MCF 10A (cell line): ENCODE measurements at places on chromosomes 12 and 14. TPM values are rescaled to one million over a fixed set of nuclear protein-coding genes. Genes with fewer than 3 reads are reported as not detected.

- H3K27me3 ChIP-seq: no peaks in the 10 kb centered on the region
- peaks cover 6% of the 10 kb centered on the region for H3K4me1 ChIP-seq
- DNase-seq: peak; percentile 12
- no peak overlapping the region for H3K4me3 ChIP-seq
- no peaks in the 10 kb centered on the region for H3K36me3 ChIP-seq
- H3K27ac ChIP-seq: no peak overlapping the region
Measured at GRCh38 chr14:37093364-37093763, 79.0 kb downstream of the SLC25A21 start.

Gene NPFF
- total RNA-seq: not detected in 2 replicates

DNA sequence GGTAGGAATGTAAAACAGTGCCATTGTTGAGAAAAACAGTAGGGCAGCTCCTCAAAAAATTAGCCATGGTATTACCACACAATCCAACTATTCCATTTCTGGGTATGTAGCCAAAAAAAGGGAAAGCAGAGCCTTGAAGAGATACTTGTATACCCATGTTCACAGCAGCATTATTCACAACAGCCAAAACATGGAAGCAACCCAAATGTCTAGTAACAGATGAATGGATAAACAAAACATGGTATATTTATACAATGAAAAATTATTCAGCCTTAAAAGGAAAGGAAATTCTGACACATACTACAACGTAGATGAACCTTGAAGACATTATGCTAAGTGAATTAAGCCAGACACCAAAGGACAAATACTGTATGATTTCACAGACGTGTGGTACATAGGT is 67.6 kb upstream of the GNG2 start:
- DNase-seq: no peak
- no peak overlapping the region for H3K27ac ChIP-seq
- H3K36me3 ChIP-seq: no peaks in the 10 kb centered on the region
- peaks cover 41% of the 10 kb centered on the region for H3K27me3 ChIP-seq

DNA sequence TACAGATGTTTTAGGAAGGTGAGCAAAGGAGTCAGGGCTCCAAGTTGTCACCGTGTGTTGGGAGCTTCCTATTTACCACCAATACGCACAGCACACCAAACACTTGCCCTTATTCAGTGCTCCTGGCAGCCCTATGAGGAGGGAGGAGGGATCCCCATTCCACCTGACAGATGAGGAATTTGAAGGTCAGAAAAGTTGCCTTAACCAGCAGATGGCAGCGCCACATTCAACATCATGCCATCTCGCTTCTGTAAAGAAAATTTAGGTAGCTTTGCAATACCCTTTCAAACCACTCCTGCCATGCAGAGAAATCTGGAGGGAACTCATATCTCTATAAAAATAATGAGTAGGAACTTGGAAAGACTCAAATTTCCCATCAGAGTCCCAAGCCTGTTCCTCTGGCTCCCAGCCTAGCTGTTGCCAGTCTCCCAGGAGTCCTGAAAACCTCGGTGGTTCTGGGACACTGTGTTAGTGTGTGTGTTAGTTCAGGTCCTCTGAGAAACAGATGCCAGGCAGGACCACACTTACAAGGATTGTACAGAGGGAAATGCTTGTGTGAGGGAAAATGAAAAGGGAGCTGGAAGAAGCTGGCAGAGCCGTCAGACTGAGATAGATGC is 410.5 kb downstream of the MED13L start:
- no peak for DNase-seq
- H3K27me3 ChIP-seq: peaks cover 42% of the 10 kb centered on the region
- H3K4me3 ChIP-seq: no peak overlapping the region

DNA sequence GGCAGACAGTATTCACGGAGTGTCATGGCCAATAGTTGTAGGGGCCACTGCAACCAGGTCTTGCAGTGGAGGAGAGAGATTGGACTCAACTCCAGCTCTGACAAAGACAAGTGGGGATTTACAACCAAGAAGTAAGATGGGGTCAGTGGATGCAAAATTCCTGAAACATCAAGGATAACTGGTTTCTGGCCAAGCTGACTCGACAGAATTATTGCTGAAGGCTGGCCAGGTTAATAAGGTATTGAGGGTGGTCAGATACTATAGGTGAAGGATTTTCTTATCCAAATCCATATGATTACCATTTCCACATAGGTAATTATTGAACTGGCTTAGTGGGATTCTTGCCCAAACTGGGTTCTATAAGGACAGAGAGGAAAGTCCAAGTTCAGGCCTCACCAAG is 64.9 kb upstream of the FOXG1 start:
- H3K4me1 ChIP-seq: no peaks in the 10 kb centered on the region
- no peak overlapping the region for H3K27ac ChIP-seq
- no peaks in the 10 kb centered on the region for H3K27me3 ChIP-seq
- DNase-seq: no peak
